ENCODE measurements at places on chromosomes 1 and 21. TPM values are rescaled to one million over a fixed set of nuclear protein-coding genes. Genes with fewer than 3 reads are reported as not detected.
A peak's percentile ranks its signal among the peaks of the same experiment; 100 is the strongest.

GRCh38 chr1:19511116-19511515, 25.8 kb upstream of the CAPZB start:
- DNase-seq, result no peak

DNA sequence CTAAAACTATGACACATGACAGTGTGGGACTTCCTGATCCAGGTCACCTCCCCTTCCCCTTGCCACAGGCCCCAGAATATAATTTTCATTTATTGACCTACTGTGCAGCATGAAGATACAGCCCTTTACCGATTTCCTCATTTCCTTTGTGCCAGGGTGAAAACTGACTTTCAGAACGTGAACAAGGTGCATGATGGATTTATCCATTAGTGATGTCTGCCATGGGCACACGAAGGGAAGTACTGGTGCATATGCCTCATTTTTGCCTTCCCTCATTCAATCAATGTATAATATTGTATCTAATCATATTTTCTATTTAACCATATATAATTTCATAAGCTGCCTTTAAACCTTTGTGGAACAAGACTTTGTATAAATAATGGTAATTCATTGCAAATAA, 144.4 kb upstream of the WNT4 start:
- DNase-seq, result no peak

GRCh38 chr1:115134850-115135480, 45.7 kb upstream of the TSPAN2 start:
- DNase-seq, result peak; percentile 34

DNA sequence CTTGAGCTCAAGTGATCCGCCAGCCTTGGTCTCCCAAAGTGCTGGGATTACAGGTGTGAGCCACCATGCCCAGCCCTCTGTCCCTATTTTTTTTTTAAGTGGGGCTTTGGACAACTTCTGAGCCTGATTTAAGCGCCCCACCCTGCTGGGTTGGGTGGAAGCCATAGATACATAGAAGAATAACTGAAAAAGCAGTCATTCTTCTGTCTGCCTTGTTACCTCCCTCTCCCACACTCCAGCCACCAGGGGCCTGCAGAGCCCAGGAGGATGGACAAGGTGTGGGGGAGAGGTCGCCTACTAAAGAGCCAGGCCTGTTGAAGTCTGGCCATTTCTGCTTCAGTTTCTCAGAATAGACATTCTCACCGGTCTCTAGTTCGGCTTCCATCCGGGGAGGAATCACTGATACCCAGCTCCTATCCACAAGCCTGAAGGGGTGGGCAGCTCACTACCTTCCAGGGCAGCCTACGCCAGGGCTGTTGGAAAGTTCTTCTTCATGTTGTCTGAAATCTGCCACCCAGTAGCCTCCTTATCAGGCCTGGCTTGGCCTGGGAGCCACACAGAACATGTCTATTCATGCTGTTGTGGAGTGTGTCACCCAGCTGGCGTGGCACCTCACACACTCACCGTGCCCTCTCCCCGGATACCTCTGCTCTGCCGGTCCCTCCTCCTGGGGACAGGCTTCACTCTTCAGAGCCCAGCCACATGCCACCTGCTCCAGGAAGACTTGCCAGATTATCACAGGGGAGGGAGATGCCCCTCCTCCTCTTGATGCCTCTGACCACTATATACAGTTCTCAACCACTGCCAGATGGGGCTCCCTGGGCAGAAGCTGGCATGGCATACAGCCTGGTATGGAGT, 27.7 kb downstream of the KNCN start:
- DNase-seq, result no peak

DNA sequence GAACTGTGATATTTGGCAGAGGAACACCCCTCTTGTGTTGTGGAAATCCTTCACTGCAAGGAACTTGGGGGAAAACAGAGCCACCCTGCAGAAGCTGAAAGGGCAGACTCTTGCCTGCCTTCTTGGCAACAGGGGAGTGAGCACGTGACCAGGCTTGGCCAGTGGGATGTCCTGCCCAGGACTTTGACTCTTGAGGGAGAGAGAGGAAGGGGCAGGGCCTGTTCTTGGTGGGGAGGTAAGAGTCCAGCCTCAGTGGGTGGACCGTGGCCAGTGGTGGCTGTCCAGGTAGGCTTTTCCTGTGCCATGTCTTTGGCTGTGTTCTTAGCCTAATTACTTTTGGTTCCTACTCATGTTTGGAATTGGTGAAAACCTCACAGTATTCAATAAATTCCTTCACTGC, 8.6 kb upstream of the AK2 start:
- no peak for DNase-seq

GRCh38 chr1:223189903-223190724, 47.1 kb upstream of the TLR5 start:
- peak; percentile 11 for DNase-seq

- DNase-seq, result no peak
Measured at GRCh38 chr1:205064301-205064700, 20.0 kb downstream of the TMEM81 start.

GRCh38 chr1:178953034-178953433, 72.7 kb upstream of the FAM20B start:
- no peak for DNase-seq

- DNase-seq, result no peak
Measured at GRCh38 chr1:14452551-14452950, 145.9 kb upstream of the KAZN start.

PTPN14 gene
- total RNA-seq, result 77.3 TPM

TTC34 gene
- total RNA-seq, result 0.43 TPM

SLC44A3 gene
- 1.9 TPM for total RNA-seq

FOXJ3 gene
- 34.5 TPM for total RNA-seq

FDPS gene
- total RNA-seq, result 427 TPM
